ENCODE measurements at places on chromosomes 11 and 22.

DNA sequence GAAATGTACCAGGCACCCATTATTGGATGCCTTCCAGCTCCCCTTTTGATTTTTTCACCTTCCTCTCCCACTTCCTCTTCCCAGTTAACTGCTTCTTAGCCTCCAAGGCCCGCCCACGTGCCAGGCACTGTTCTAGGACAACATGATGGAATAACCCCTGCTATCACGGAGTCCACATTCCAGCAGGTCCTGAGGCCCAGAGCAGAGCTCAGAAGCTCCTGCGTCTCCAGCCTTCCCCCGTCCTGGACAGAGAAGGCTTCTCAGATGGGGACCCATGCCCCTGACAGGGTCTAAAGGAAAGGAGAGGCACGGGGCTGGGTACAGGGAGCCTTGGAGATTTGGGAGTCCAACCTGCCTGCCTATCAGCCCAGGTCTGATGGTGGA, 29.1 kb downstream of the TRIM29 start:
- no peak for DNase-seq

- no peak for DNase-seq
These were observed 83.9 kb downstream of the ETS1 start for GRCh38 chr11:128503245-128503991.

- no peak for DNase-seq
These were observed 18.3 kb upstream of the SYT7 start for GRCh38 chr11:61598886-61599868.

DNA sequence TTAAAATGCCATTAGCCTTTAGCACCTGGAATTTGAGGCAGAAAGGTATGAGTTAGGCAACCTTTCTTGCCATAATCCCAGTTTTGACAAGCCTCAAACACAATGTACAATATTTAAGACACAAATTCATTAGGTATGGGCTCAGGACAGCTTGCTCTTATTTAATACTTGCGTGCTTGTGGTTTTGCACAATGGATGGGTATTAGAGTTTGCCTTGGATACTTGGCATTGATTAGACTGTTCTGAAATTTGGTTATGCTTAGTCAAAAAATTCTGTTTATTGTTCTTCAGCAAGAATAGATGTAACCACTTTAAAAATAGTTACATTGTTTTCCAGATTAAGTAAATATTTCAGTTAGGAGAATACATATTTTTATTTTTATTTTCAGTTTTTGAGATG, 5.4 kb upstream of the C11orf65 start:
- no peak for DNase-seq

DNA sequence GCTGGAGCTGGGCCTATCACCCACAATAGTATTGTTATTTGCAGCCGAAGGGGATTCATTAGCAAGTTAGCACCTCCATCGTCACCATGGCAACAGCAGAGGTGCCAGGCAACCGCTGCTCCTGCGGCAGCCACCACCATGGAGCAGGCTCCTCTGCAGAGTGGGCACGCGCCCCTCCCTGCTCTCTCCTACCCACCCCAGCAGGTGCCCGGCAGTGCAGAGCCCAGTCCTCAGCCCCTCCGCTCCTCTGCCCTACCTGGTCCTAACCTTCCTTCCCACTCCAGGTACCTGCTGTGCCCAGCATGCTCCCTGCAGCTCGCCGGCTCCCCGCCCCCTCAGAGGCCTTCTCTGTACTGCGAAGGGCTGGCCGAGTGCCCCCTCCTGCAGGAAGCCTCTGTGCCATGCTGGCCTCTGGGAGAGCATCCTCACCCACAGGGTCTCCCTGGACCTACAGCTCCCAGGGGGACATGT, 3.6 kb downstream of the DUSP8 start:
- peak; percentile 34 for DNase-seq

GRCh38 chr22:19608003-19608690, 83.9 kb upstream of the CLDN5 start:
- DNase-seq, result no peak

DNA sequence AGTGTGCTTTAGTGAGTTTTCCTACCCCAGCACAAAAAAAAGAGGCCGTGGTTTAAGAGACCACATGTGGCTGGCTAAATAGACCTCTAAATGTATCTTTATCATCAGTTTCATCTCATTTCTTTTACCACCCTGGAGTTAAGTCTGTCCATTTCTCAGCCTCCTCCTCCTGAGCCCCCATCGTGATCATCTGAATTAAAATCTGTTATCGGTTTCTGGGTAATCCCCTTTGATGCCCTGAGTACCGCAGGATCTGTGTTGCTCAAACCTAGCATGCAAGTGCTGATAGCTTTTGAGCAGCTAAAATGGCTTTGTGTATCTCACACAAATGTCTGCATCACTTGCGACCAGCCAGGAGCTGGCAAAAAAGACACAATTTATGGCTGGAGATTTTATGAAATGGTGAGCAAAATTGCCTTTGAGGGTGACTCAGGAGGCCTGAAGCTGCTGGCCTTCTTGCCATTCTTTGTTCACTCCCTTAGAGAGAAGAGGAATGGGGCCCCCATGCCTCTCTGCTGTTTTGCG, 236.5 kb downstream of the NTM start:
- DNase-seq, result no peak

- no peak for DNase-seq
These were observed 54.6 kb downstream of the CHRDL2 start for GRCh38 chr11:74676596-74676995.

- no peak for DNase-seq
These were observed 9.7 kb downstream of the USP2 start for GRCh38 chr11:119371778-119372182.

- no peak for DNase-seq
These were observed 107.8 kb downstream of the SYN3 start for GRCh38 chr22:32950366-32950765.

DNA sequence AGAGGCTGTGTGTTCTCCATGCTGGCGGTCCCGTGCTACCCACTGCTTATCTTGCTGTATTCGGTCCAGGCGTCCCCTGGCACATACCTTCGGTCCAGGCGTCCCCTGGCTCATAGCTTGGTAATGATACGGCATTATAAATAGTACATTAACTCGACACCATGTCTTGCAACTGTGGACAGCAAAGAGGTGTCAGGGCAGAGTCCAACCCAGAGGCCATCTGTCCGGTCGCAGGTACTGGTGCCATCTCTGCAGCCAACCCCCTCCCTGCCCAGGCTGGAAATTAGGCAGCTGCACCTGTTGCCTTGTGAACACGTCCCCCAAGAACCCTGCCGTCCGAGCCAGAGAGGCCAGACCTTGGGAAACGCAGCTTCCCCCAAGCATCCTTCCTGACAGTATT, 634.3 kb downstream of the BRD1 start:
- no peak for DNase-seq

- no peak for DNase-seq
These were observed 345.4 kb downstream of the TENM4 start for GRCh38 chr11:79095424-79095823.

GRCh38 chr22:46346680-46347405, 11.3 kb downstream of the TRMU start:
- no peak for DNase-seq

- DNase-seq, result no peak
These were observed 1.4 kb downstream of the PLXNB2 start for GRCh38 chr22:50305923-50306566.

GRCh38 chr11:394034-394857, at the start of gene PKP3:
TSS of gene PKP3 (plus strand) at chr11:394209. CDS start at chr11:394293, 84 bp downstream.
- no peak for DNase-seq

- DNase-seq, result no peak
These were observed 95.0 kb upstream of the NNMT start for GRCh38 chr11:114201219-114201618.

DNA sequence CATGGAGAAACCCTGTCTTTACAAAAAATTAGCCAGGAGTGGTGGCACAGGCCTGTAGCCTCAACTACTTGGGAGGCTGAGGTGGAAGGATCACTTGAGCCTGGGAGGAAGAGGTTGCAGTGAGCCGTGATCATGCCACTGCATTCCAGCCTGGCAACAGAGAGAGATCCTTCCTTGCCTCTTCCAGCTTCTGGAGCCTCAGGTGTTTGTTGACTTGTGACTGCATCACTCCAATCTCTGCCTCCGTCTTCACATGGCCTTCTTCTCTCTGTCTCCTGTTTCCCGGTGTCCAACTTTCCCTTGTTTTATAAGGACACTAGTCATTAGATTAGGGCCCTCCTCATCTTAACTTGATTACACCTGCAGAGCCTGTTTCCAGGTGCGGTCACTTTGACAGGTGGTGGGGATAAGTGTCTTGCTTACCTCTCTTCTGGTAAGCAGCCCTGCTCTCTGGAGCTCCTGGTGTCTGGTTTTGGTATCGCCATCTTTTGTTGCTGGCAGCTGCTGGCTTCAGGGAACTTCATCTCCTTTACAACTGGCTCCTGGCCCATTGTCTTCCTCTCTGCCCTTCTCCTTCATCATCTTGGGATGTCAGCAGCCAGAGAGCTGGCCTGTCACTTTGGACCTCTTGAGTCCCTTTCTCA, 8.2 kb upstream of the USP2 start:
- DNase-seq, result no peak

GRCh38 chr11:76200006-76200940, 6.0 kb downstream of the WNT11 start:
- DNase-seq, result no peak

DNA sequence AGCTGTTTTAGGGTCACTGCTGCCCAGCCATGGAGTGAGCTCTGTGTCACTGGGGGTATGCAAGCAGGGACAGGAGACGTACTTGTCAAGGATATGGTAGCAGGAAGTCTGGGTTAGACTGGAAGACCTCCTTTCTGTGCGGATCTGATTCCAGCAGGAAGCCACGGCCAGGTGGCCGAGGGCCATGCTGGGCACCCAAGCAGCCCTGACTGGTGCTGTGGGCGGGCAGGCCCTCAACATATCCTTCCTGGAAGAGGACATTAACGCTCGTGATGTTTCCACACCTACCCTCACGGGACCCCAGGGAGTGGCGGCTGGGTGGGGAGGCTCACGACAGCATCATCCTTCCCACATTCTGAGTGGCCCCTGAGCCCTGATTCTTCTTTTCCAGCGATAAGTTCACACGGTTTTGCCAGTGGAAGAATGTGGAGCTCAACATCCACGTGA, 8.7 kb upstream of the ANKRD13D start:
- DNase-seq, result peak; percentile 23

- peak; percentile 64 for DNase-seq
These were observed 6.7 kb upstream of the AHNAK start for GRCh38 chr11:62553080-62553838.

DNA sequence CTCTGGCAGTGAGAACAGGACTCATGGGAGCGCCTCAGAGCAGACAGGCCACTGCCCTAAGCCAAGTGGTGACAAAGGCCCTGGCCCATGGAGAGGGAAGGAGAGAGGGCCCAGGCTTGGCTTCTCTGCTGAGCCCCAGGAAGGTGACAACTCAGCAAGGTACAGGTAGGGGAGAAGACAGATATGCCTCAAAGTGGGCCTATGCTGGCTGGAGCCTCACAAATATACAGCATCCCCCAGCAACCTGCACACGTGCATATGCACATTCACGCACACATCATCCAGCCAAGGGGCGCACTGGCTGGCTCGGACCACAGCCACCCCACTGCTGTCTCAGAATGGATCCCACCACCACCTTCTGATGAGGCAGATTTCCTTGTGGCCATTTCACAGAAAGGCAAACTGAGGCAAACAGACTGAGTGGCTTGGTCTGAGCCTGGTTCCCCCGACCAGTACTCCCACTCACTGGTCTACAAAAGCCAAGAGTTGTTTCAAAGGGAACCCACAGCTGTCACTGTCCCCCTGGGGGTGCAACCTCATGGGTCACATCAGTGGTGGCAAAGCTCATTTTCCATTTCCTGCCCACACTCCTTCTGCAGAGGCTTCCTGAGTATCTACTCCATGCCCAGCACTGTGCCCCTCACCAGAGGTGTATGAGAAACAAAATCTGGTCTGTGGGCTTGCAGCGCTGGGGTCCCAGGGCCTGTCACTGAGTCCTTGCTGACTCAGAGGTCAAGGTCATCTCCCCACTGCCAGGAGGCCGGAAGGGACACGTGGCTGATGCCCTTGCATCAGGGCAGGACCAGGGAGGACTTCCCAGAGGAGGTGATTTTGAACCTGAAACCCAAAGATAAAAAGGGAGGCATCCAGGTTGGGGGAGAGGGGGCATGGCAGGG, 67.3 kb upstream of the PRR5 start:
- DNase-seq, result no peak

DNA sequence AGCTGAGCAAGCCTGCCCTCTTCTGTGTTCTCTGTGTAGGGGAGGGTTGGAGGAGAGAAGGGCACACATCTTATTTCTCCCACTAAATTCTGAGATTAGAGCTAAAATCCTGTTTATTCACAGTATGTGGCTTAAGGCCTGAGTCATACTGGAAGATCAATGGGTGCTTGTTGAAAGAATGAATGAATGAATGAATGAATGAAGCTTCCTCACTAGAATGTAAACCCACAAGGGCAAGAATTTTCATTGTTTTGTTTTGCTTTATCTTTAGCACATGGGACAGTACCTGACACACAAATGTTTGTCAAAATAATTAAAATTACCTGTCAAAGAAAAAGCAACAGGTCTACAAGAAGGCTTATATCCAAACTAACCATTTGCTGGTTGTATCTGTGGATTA, 50.6 kb upstream of the PAK1 start:
- DNase-seq, result no peak

- DNase-seq, result no peak
These were observed 149.3 kb upstream of the DDI1 start for GRCh38 chr11:103887001-103887658.

DNA sequence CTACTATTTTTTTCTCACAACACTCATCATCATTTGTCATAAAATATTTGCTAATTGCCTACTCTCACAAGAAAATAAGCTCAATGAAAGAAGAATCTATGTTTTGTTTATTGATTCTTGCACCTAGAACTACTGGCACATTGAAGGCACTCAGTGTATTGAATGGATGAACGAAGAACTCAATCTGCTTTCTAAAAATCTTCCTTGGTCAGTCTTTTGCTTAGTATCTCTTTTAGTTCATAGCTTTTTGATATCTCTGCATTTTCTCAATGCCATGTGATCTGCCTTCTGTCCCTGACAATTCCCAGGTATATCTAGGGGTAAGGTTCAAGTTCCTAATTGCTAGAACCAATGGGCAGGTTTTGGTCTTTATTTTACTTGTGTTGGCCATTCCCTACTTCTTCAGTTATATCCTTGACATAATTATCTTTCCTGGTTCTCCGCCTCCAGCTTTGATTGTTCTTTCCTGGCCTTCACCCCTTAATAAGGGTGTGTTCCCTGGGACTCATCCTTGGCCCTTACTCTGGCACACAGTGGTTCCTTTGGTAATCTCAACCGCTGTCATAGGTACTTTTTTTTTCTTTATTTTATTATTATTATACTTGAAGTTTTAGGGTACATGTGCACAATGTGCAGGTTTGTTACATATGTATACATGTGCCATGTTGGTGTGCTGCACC, 96.4 kb downstream of the CCDC83 start:
- no peak for DNase-seq

- DNase-seq, result no peak
These were observed 1.0 kb upstream of the FNBP4 start for GRCh38 chr11:47768101-47768612.

GRCh38 chr11:108708173-108708572, 43.3 kb downstream of the DDX10 start:
- no peak for DNase-seq

GRCh38 chr11:125314276-125315078, 149.9 kb downstream of the PKNOX2 start:
- no peak for DNase-seq

- no peak for DNase-seq
These were observed 134.5 kb downstream of the ADAMTS15 start for GRCh38 chr11:130582981-130583380.

- no peak for DNase-seq
These were observed at the start of gene KLHL35 for GRCh38 chr11:75432911-75433321. TSS of gene KLHL35 (minus strand) at chr11:75433203. CDS start at chr11:75430629, 2,574 bp downstream.

GRCh38 chr11:96744697-96745096, 354.9 kb downstream of the JRKL start:
- no peak for DNase-seq

Measured in CD8-positive, alpha-beta memory T cell (primary cell).